SK-MEL-5 (cell line): ENCODE measurements at places on chromosomes 3 and 15. TPM values are rescaled to one million over a fixed set of nuclear protein-coding genes. Genes with fewer than 3 reads are reported as not detected.

DOCK3 gene
- total RNA-seq, result 0.11 and 0.26 TPM in 2 replicates

SLC9C1 gene
- 0.11 and 0.64 TPM in 2 replicates for total RNA-seq

GOLGA6D gene
- not detected in 2 replicates for total RNA-seq

OSTN gene
- not detected in 2 replicates for total RNA-seq

FANCD2OS gene
- total RNA-seq, result not detected in 2 replicates

KBTBD13 gene
- total RNA-seq, result not detected in 2 replicates

MELTF gene
- total RNA-seq, result 188 and 210 TPM in 2 replicates

GMNC gene
- total RNA-seq, result not detected in 2 replicates

CHRNA3 gene
- 0.74 and 2.1 TPM in 2 replicates for total RNA-seq

DNA sequence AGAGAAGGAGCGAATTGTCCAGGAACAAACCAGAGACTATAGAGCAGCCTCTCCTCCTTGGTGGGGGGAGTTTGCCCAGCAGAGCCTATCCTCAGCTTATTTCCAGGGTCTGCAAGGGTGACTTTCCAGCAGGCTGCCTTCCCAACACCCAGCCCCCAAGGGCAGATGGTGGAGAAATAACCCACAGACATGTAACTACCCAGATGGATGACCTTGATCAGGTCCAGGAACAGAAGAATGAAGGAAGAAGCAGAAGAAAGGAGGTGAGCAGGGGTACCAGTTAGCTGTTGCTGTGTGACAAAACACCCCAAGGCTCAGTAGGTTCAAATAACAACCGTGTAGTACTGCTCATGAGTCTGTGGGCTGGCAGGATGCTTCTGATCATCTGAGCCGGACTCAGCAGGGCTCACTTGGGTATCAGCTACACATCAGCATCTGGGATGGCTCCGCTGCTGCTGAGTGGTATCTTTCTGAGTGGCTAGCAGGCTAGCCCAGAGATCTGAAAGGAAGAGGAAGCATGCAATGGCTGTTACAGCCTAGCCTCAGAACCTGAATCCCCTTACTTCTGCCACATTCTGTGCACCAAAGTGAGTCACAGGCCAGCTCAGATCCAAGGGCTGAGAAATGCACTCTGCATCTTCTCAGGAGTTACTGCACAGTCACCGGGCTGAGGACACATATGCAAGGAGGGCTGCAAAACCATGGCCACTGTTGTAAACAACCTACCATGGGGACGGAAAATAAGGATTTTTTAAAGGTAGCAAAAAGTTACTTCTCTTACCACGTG lies 22.2 kb upstream of the TXNRD3 start:
- DNase-seq, result no peak

DNA sequence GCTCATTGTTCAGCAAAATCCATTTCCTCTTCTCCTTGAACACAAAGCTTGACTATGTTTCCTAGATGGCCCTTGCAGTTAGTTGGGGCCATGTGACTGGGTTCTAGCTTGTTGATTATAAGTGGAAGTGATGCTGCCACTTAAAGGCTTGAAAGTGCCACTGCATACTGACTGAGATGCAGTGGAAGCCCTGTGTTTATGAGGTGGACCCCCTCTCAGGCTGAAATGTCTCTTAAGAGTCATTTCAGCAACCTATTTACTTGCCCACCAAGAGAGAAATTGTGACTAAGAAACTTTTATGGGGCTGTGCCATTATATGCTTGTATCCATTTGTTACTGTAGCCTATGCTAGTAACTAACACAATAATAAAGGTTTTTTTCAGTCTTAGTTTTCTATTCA lies 8.4 kb upstream of the ANP32A start:
- DNase-seq, result peak; percentile 92

- no peak for DNase-seq
These were observed 911 bp downstream of the RFTN1 start for GRCh38 chr3:16512435-16513140.

GRCh38 chr3:46478341-46478740 lies 13.6 kb upstream of the LTF start:
- no peak for DNase-seq

DNA sequence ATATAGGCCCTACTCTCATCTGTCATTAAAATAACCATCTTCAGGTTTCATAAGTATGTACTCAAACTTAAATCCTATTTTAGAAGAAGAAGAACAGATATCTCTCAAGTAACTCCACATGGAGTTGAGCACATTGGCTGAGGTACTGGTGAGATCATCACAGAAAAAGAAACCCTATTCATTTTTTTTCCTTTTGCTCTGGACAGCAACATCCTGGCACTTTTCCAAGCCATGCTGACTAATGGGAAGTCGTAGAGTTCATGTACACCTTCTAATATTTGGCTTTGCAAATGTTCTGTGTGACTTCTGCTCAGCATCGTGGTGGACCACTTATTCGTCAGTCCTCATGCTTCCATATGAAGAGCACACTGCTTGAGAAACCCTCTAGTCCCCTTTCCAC lies 336.0 kb upstream of the KCNH8 start:
- DNase-seq, result no peak

DNA sequence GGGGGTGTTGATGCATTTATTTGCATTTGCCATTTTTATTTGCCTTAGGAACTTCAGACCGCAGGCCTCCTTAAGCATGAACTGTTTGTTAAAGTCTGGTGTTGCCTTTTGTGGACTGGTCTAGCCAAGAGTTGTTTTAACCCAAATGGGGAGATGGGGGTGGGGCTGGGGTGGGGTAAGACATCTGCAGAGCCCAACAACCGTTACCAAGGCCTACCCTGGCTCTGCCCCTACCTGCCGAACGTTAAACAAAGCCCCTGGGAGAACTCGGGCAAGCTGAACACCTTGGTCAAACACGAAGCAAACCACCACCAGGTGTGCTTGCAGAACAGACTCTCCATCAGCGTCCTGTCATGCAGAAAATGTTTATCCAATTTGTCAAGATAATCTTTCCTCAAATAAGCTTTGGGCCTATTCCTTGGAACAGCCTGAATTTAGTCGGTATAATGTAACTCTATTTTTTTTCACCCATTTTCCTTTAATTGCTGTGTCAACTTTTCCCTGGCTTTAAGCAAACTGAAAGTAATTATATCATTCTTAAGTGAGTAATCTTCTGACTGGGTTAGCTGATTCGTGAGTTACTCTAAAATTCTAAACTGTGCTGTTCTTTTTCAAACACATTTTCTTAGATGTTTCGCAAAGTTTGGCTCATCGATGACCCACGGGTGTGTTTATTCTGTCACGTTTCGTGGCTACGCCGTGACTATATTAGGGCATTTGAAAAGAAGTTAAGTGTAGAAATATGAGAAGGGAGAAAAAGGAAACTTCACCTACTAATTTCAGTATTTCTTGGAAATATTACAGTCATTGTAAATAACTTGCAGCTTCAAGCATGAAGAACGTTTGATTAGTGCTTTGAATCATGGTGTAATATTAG lies 127.6 kb downstream of the SOX2 start:
- DNase-seq, result no peak

DNA sequence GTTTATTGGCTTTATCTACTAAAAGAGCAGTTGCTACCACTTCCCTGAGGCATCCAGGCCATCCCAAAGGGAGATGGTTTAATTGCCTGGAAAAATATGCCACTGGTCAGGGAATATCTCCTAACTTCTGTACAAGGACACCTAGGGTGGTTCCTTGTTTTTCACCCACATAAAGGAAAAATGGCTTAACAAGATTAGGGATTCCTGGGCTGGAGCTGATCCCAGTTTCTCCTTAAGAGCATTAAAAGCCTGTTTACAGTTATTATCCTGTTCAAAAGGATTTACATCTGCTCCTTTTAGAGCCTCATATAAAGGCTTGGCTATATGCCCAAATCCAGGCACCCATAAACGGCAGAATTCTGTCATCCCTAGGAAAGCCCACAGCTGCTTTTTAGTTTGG lies 70.2 kb upstream of the WNT7A start:
- no peak for DNase-seq

- DNase-seq, result no peak
These were observed 325.1 kb downstream of the SUCLG2 start for GRCh38 chr3:67329358-67329757.

- DNase-seq, result no peak
These were observed 193.6 kb downstream of the FAM43A start for GRCh38 chr3:194879126-194879877.

GRCh38 chr3:169148448-169149348 lies 514.8 kb downstream of the MECOM start:
- DNase-seq, result no peak

GRCh38 chr3:102525624-102526023 lies 90.8 kb downstream of the ZPLD1 start:
- no peak for DNase-seq

GRCh38 chr15:68620721-68621527 lies 42.1 kb downstream of the CORO2B start:
- no peak for DNase-seq

DNA sequence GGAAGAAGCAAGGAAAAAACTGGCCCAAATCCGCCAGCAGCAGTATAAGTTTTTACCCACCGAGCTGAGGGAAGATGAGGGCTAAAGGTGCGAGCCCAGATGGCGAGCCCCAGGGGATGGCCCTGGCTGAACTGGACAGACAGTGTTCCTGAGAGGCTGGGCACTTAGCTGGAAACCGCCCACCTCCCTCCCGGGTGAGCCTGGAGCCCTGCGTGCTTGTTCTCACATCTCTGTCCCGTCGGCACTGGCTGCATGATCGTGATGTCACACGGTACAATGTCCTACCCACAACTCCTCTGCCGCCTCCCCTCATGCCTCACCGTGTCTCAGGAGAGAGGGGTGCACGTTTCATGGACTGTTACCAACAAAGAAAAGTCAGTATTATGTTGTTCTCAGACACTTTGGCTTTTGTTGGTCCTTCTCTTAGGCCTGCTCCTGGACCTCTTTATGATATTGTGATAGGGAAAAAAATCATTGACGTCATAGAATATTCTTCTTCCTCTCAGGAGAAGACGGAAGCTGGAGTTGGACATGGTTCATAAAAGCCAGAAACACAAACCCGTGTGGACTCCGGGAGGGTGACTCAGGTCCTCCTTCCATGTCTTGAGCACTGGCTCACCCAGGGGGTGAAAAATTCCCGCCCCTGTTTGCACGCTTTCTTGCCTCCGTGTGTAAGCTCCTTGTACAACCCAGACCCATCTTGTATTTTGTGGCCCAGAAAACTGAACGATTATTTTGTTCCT lies 201.8 kb upstream of the TPM1 start:
- no peak for DNase-seq

- no peak for DNase-seq
These were observed 150.5 kb upstream of the COL8A1 start for GRCh38 chr3:99487894-99488293.

DNA sequence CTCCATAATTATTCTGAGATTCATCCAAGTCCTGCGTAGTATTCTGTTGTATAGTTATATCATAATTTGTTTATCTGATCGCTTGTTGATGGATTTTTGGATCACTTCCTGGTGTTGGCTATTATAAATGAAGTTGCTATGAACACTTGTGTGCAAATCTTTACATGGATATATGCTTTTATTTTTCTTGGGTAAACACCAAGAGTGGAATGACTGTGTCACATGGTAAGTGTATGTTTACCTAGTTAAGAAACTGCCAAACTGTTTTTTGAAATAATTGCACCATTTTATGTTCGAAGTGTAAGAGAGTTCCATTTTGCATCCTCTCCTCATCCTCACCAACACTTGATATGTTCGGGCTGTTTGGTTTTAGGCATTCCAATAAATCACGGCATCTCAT lies 360.4 kb upstream of the FRG2C start:
- DNase-seq, result no peak

DNA sequence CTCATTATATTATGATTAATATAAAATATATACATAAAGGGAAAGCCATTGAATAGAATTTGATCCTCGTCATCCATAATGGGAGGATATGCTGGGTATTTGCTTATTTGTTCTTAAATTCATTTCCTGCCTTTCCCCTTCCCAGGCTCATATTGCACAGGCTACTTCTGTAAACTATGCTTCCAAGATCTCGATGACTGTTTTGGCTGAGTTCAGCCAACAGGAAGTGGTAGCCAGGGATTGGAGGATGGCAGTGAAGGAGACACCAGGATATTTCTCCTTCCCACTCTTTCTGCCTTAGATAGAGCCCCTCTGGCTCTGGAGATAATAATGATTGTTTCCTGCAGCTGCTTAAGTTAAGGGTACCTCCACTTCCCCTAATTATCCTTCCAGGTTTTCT lies 44.3 kb upstream of the DYNC1LI1 start:
- DNase-seq, result no peak

GRCh38 chr15:41024131-41024530 lies 70.9 kb downstream of the CHAC1 start:
- no peak for DNase-seq

GRCh38 chr3:52097851-52098507 lies 41.6 kb upstream of the DUSP7 start:
- DNase-seq, result no peak

DNA sequence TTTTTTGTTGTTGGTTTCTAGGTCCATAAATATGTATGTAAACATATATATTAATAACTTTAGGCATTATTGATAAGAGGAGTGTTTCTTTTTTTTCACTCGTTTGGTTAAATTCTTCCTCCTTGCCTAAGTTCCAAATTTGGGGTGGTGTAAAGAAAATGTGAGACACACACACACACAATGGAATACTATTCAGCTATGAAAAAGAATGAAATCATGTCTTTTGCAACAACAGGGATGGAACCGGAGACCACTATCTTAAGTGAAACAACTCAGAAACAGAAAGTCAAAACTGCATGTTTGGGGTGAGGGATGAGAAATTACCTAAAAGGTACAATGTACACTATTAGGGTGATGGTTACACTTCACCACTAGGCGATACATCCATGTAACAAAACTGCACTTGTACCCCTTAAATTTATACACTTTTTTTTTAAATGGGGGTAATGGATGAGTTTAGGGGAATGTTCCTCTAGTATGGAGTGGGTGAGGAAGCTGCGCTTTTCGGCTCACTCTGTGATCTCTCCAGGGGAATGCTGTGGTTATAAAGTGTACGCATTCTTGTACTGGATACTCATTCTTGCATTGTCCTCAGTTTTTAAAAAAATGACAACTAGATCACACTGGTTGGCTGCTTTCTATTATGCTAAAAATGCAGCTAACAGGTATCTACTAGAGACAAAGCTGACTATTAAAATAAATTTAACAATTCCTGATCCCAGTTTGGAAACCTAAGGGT lies 50.8 kb upstream of the PPARG start:
- no peak for DNase-seq

DNA sequence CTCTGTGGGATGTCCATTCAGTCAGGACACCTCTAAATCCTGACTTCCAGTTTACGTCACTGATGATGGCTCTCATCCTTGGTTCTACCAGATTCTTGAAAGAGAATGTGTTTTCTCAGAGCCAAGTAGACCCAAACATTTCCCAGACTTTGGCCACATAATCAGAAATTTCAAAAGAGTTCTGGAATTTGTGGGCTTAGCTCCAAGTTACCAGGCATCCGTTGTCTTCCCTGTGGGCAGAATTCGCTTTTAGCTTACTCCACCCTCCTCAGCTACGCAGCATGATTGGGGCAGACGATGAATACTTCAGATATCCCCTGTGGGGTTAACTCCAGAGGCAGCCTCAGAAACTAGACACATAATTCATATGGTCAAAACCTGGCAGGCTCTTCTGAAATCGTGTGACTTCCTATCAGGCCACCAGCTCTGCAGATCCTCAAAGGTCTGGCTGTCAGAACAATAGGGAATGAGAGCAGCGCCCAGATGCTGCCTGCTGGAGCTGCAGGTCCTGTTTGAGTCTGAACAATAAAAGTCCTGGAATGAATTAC lies 30.6 kb downstream of the CRTC3 start:
- peak; percentile 88 for DNase-seq

GRCh38 chr15:100737214-100737613 lies 134.8 kb downstream of the ASB7 start:
- no peak for DNase-seq
